ENCODE measurements at places on chromosomes 7 and 10.

GRCh38 chr10:18572959-18573561, 78.3 kb downstream of the NSUN6 start:
- DNase-seq = no peak

GRCh38 chr10:60293581-60294175, 96.0 kb downstream of the ANK3 start:
- no peak for DNase-seq

- no peak for DNase-seq
Observed at GRCh38 chr7:128166603-128167041, 74.5 kb upstream of the LEP start.

DNA sequence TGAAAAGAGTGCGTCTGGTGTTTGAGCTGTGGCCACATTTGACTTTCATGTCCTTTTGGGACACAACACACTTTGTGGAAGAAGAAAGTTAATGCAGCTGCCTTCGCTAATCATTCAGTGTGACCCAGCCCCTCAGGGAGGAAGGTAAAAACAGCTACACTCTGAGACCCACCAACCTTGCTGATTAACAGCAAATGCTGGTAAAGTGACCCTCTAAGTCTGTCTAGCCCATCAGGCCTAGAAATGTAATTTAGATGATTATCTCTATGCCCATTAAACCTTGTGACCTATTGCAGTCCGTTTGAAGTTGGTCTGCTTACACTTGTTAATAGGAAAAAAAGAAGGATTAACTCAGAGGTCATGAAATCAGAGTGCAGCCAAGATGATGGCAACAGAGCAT, 161.9 kb upstream of the WNT16 start:
- DNase-seq = no peak

GRCh38 chr7:134886353-134887057, 99.8 kb upstream of the AGBL3 start:
- DNase-seq = no peak

Measured in stimulated activated CD4-positive, alpha-beta T cell treated with anti-CD3 and anti-CD28 coated beads, TNF-alpha, amount 100 ng/mL, for 1 hour (primary cell).